ENCODE measurements at places on chromosomes 1 and 21.

- no peak for DNase-seq
Observed at GRCh38 chr1:235051521-235051920, 77.1 kb downstream of the TOMM20 start.

DNA sequence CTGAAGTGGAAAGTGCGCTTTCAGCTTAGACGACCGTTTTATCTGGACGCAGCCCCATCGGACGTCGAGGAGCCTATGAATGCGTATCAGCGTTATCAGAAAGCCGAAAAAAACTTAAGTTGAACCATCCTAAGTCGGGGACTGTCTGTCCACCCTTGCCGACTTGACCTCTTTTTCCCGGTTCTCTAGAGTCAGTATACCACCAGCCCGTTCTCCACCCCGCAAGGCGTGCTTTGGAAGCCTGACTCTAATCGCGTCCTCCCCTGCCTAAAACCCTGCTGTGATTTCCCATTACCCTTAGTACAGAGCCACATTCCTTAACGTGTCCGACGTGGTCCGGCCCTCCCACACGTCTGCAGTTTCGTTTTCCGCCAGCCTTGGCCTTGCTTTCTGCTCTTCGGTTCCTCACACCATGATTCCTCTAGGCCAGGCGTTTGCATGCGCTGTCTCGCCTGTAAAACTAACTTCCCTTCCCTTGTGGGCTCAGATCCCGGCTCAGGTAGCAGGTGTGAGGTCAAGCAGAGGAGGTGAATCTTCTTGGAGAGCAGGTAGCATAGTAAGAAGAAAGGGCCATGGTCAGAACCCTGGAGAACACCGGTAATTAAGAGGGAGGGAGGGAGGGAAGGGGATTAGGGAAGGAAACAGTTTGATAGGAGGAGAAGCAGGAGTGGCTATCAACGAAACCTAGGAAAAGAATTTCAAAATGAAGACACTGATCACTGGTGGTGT, 865 bp downstream of the ADPRS start:
- no peak for DNase-seq

GRCh38 chr1:158952416-158952815, 21.1 kb downstream of the PYHIN1 start:
- DNase-seq = no peak

DNA sequence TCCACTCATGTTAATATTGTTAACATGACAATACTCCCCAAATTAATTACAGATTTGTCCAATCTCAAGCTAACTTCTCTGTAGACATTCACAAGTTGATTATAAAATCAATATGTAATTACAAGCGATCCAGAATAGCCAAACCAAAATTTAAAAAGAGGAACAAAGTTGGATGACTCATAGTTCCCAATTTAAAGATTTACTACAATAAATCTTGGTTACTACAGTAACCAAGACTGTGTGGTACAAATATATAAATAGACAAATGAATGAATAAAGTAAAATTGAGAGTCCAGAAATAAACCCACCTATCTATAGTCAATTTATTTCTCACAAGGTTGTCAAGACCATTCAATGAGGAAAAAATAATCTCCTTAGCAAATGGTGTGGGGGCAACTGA, 7.1 kb upstream of the KRTAP10-4 start:
- no peak for DNase-seq

DNA sequence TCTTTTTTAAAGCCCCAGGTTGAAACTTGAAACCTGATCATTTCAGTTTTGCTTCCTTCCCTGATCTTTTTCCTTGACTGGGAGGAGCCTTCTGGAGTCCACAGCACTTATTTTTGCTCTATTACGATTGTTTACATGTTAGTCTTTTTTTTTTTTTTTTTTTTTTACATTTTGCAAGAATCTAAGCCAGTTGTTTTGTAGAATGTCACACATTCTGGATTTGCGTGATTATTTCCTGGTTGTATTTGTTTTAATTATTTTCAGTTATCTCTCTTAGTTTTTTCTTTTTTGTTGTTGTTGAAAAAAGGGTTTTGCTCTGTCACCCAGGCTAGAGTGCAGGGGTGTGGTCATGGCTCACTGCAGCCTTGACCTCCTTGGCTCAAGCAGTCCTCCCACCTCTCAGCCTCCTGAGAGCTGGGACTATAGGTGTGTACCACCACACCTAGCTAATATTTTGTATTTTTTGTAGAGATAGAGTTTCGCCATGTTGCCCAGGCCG, 32.8 kb downstream of the OSBPL9 start:
- DNase-seq = no peak

DNA sequence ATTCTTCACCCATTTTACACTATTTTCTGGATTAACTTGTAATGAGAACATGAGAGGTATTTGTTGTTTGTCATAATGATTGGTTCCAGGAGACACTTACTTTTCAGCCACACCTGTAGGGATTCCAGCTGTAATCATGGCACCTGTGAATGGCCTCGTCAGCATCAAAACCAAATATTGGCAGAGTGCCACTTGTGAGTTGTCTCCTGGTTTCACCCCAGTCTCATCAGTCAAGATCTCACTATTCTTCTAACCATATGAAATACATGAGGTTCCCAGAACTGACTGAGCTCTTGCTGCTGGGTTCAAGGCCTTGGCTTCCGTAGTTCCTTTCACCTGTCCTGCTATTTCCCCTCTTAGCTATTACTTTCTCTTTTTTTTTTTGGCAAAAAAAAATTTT, 246.6 kb upstream of the ADGRL2 start:
- no peak for DNase-seq

DNA sequence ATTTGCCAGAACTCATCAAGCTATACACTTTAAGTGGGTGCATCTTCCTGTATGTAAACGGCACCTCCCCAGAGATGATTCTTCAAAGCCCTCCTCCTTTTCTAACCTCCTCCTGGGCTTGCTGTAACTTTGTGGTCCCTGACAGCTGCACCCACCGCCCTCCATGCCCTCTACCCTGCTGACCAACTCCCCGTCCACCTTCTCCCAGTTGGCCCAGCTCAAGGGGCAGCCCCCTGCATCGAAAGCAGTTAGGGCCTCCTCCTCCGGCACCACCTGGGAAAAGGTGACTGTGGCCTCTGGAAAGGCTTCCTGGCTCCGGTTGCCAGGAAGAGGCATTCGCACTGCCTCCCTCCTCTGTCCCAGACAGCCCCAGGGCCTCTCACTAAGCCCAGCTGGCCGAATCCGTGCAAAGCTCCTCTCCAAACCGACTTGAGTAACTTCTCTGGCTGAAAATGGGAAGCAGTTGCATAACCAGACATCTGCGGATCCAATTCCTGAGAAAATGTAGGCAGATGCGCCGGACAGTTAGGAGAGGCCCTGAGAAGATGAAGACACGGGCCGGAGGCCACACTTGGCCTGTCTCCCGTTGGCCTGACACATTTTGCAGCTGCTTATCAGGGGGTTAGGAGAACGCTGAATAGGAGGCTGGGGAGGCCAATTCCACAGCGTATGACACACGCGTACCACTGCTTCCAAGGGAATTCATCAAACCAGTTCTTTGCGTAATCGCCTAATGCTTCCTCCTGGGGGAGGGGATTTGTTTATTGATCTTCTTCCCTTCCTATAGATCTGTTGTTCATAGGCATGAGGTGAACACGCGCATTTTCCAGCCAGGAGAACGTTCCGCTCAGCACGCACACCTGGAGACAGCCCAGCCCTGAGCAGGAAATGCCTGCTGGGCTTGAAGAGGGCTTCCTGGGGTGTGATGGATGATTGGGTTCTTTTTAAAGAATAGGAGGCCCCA, 48.7 kb upstream of the COL6A2 start:
- DNase-seq = no peak

DNA sequence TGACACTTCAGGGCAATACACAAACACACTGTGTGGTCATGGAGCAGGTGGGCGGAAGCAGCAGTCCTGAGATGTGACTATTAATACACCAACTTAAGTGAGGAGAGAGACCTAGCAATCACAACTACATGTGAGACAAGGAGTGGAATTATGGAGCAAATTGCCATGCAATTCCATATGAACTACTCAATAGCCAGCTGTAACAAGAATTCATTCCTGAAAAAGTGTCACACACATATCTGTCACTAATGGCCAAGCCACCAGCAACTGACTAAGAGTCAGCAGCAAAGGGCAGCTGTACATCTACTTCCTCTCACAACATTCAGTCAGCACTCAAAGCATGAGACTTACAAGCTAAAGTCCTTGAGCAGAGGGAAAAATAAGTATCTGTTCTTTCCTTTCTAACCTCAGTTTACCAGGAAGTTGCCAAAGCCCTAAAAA, 46.2 kb downstream of the GPR3 start:
- DNase-seq = no peak

- no peak for DNase-seq
Observed at GRCh38 chr1:224317383-224318045, 12.5 kb downstream of the NVL start.

DNA sequence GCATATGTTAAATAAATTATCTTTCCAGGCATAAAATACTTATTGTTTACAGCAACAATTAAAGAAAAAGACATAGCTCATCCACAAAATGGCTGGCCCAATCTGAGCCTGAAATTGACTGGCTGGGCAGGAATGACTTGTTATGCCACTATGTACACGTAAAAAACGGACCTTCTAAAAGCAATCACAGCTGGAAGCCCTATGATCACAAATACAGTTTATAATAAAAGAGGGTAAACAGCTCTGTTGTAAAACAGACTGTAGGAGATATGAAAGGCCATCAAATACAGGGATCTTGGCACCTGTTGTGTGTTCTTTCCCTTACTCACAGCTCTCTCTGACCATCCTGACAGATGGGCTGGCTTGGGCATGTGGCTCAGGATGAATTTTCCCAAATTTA, 70.5 kb upstream of the DMRTA2 start:
- no peak for DNase-seq

DNA sequence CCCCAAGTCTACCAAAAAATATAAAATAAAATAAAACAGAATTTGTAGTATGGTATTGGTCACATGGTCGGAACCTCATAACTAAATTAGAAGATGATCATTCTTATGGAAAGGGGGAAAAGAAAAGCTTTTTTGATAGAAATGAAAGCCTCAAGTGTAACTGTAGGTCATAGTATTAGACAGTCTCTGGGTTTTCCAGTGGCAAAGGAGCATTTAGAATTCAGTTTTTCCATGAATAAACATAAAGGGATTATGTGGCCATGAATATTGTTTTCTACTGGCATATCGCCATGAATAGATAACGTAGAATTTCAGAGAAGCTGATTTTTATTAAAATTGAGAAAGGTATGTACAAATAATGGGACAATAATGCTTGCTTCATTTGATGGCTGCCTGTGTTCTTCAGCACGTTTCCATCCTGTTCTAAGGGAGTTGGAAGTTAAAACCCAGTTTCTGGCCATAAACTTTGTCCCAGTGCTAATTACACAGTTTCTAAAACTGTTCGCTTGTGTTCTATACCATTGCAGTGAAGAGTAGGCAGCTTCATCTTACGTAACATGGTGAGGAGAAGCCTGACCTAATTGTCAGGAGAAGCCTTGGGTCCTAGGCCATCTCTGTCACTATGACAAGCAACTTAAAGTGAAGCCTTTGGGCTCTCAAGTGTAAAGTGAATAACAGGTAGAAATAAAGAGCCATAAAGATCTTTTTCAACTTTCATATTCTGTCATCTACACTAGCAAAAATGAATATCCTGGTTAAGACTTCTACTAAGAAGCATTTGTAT, 70.5 kb upstream of the PGD start:
- DNase-seq = no peak

GRCh38 chr1:218480588-218481099, 135.5 kb downstream of the TGFB2 start:
- DNase-seq = no peak

GRCh38 chr21:34801519-34802132, 132.8 kb downstream of the CLIC6 start:
- DNase-seq = no peak

DNA sequence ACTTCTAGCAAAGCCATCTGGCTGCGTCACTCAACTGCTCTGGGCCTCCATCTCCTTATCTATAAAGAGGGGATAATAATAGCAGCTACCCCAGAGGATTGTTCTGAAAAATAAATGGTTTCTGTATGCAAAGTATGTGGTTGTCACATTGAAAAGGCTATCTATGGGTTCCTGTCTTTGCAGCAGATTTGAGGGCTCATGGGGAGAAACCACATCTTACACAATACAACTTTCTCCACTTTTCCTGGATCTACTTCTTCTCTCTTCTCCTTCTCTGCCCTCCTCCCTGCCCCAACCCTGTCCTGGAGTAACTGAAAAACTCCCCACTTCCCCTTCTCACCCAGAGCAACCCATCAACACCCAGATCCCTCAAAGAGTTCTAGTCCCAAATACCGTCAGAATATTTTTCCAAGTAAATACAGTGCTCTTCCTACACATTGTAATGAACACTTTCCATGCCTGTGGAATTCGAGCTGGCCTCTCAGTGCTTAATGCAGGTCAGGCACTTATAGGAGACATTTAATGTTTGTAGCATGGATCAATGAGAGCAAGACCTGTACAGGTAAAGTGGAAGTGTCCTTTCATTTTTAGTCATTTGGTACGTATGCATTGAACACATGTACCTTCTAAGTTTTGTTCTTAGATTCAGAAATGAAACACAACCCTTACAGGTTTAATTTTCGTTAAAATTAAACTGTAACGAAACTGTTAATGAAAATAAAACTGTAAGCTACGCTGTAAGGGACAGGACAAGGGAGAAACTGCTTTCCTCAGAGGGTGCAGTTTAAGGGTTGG, 131.9 kb downstream of the AK5 start:
- DNase-seq = no peak

- no peak for DNase-seq
Observed at GRCh38 chr1:32811265-32811664, 5.9 kb downstream of the YARS1 start.

GRCh38 chr1:109084563-109085517, 5.7 kb upstream of the TMEM167B start:
- no peak for DNase-seq

GRCh38 chr1:203476216-203476814, 709 bp downstream of the PRELP start:
- no peak for DNase-seq

- no peak for DNase-seq
Observed at GRCh38 chr1:205152505-205152904, 30.7 kb upstream of the RBBP5 start.

DNA sequence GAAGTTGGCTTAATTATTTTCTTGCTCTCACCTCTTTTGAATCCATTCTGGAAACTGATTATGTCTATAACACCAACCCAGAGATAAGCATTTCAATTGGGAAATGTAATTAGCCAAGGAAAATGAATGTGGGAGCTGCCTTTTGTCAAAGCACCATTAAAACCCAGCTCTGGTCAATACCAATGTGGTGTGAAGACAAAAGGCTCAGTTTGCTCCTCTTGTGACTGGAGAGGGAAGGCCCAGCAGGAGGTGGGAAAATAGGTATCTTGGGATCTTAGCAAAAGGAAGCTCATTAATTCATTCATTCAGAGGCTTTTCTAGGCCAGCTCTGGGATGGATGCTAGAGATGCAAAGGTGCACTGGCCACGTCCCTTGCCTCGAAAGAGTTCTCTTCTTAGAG, 75.0 kb upstream of the SELENON start:
- DNase-seq = no peak

DNA sequence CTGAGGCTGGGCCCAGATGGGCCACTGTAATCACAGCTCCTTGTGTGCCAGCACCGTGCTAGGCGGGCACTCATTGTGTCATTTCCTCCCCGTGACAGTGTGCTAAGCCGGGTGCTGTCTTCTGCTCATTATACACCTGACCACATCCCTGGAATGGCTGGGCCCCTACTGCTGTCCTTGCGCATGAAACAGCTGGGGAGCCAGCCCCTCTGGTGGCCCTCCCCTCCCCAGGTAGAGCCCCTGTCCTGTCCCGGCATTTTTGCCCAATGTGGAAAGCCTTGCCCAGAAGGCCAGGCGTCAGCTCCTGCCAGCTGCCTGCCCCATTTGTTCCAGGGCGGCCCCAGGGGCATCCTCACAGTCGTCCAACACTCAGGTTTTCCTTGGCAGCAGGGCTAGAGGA, 107.4 kb upstream of the CASZ1 start:
- no peak for DNase-seq

GRCh38 chr1:220884109-220884980, 5.1 kb downstream of the HLX start:
- DNase-seq = no peak
